ENCODE measurements at places on chromosomes 16 and 17.
A peak's percentile ranks its signal among the peaks of the same experiment; 100 is the strongest.

DNA sequence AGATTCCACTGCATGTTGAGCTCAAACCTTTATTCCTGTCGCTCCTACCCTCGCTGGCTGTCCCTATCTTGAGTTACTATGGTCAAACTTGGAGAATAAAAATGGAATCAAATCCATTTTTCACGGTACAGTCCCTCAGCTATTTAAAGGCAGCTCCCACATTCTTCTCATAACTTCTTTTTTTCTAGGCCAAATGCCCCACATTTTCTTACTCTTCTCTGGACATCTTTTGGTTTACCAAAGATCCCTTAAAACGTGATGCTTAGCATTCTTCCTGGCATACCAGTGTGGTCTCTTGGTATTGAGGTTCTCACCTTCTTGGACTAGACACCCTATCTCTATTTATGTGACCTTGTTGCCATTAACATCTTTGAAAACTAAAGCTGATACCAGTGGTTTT lies 48.3 kb upstream of the MAF start:
- DNase-seq, result no peak

DNA sequence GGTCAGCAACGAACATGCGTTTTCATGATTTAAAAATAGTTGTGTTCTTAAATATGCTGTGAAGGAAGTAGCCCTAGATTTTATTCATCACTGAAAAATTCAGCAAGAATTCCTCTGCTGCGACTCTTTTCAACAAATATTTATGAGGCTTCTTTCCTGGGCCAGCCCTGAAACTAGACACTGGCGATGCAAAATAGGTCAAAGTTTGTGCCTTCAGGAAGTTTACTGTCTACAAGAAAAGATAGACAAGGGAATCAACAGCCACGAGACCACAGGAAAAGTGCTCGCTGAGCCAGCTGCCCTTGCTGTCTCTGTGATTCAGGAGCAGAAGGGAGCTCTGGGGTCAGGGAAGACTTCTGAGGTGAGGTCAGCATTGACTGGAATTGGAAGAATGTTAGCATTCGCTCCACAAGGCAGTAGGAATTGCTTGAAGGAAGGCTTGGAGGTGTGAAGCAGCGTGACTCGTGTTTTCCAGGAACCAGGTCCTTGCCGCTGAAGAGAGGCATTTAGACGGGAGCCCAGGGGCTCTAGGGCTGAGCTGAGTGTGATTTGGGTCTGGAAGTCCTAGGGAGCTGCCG lies 1.9 kb upstream of the RPL26 start:
- no peak for DNase-seq

- DNase-seq, result no peak
These were observed 36.6 kb downstream of the TIMM22 start for GRCh38 chr17:1033503-1033902.

GRCh38 chr17:81131486-81132196 lies 33.7 kb upstream of the PVALEF start:
- no peak for DNase-seq

- no peak for DNase-seq
These were observed 498 bp downstream of the PKMYT1 start for GRCh38 chr16:2979669-2980226.

GRCh38 chr16:4057439-4057877 lies 58.8 kb downstream of the ADCY9 start:
- no peak for DNase-seq

DNA sequence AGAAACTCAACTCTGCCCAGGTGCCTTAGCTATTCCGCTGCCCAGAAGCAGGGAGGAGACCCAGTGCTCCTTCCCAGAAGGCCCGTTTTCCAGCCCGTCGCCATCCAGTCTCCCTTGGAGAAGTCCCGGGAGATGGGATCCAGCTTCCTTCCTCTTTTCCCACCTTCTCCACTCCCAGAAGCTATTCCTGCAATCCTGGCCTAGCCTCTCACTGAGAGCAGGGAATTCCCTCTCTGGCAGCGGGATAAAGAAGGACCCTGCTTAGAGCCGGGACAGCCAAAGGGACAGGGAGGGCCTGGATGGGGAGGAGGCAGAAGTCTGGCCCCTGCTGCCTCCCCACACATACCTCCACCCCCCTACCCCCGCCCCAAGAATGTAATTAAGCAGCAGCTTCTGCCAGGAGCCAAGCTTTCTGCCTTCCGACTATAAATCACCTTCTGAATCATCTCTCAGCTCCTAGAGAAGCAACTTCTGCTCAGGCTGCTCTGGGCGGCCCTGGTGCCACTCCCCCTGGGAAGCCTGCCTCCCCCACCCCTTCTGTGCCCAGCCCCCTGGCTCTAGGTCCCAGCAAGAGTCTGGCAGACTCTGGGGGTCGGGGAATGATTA lies 6.4 kb downstream of the WNT3 start:
- DNase-seq, result no peak

DNA sequence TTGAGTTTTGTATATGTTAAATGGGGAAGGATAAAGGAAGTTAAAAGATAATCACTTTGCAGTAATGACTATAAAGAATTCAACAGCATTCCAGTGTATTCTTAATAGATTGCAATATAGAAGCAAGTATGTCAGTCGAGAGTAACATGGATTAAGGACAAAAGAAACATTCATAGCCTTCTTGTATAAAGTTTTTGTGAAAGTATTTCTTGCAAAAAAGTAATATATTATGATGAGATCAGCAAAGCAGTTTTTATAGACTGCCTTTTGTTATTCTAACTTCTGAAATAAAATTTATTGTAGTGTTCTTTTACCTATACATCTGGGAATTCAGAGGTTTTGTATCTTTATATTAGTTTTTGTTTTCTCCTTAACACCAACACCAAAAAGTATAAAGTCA lies 184.9 kb upstream of the RBL2 start:
- no peak for DNase-seq

DNA sequence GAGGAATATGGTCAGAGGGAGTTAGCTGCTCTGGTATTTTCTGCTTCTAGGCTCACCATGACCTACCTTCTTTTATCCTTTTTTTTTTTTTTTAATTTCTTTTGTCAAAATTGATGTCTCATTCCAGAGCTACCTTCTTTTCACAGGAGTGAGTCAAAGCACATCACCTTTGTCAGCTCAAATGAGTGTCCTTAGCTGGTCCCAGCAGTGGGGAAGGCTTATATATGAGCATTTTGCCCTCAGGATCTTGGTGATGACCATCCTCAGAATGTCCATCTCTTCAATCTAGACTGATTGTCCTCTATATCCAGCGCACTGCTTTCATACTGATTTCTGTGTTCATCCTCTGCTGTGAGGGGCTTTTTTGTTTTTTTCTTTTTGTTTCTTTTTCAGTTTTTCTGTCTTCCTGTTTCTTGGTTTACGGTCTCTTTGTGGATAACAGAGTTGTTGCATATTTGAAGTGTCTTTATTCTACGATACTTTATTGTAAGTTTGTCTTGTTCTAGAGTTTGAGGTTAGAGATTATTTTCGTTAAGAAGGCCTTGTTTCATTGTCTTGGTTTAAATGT lies 24.9 kb downstream of the CBFB start:
- no peak for DNase-seq

GRCh38 chr16:23333034-23333579 lies 31.0 kb downstream of the SCNN1B start:
- DNase-seq, result no peak

GRCh38 chr17:79464318-79465010 lies 146.4 kb downstream of the RBFOX3 start:
- DNase-seq, result no peak

DNA sequence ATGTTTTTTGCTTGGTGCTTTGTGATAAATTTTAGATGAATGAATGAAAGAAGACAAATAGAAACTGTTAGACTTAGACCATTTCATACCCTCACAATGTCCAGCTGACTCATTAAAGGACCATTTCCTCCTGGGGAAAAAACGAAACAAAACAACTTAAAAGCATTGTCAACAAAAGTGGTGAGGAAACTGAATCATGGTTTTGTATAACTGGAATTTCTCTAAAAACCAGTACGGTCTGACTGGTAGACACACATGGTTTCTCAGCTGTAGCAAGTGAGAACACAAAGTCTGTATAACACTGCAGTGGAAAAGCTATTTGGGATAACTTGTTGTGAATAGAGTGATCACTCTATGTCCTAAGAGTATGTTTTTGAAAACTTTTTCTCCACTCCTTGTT lies 5.3 kb upstream of the DDX52 start:
- DNase-seq, result no peak

- no peak for DNase-seq
These were observed 486.5 kb downstream of the CDH13 start for GRCh38 chr16:83113317-83113716.

DNA sequence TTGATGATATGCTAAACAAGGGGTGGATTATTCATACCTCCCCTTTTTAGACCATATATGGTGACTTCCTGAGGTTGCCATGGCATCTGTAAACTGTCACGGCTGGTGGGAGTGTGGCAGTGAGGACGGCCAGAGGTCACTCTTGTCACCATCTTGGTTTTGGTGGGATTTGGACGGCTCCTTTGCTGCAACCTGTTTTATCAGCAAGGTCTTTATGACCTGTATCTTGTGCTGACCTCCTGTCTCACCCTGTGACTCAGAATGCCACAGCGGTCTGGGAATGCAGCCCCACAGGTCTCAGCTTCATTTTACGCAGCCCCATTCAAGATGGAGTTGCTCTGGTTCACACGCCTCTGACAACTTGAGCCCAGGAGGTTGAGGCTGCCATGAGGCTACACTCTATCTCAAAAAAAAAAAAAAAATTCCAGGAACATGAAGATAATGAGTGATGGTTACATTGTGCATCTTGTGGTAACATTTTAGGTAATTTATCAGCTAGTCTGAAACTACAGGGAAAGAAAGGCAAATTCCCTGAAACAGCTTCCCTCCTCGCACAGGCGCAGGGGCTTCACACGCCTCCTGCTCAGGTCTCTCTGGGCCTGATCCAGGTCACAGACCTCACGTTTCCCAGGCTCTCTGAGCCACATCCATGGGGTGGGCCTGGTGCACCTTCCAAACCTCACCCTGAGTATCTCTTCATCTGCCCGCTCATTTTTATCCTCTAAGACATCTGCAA lies 15.3 kb upstream of the UBE2I start:
- no peak for DNase-seq

DNA sequence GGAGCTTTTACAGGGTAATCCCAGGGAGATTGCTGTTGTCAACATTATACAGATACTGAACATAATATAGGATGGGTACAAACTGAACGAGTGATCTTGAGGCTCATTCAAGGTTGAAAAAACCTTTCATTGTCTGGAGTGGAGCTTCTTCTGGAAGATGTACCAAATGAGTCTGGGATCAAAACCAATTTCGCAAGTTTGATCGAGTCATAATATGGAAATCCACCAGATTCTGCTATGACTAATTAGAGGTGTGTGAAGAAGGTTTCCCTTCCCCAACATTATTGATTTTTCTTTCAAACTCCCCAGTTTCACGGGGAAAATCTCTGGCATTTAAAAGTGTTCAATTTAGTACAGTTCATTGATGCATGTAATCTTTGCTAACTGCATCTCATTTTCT lies 324.1 kb downstream of the ZFHX3 start:
- no peak for DNase-seq

- peak; percentile 80 for DNase-seq
These were observed 3.5 kb downstream of the ZFPM1 start for GRCh38 chr16:88456356-88457292.

GRCh38 chr17:4475001-4475400 lies 23.7 kb upstream of the SPNS2 start:
- DNase-seq, result no peak

DNA sequence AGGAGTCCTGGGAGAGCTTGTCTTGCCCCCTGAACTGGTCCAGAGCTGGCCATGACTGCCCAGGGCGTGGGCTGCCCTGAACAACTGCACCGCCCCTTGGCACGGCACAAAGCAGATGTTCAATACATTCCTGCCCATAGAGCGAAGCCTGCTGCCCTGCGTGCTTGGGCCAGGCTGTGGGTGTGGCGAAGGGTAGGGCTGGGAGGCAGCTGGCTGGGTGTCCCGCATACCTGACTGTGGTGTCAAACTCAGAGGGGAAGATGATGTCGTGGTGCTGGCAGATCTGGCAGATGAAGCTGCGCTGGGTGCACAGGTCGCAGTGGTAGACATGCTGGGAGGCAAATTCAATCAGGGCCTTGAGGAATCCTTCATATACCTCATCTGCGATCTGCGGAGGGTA lies 124.2 kb upstream of the SMURF2 start:
- DNase-seq, result no peak

DNA sequence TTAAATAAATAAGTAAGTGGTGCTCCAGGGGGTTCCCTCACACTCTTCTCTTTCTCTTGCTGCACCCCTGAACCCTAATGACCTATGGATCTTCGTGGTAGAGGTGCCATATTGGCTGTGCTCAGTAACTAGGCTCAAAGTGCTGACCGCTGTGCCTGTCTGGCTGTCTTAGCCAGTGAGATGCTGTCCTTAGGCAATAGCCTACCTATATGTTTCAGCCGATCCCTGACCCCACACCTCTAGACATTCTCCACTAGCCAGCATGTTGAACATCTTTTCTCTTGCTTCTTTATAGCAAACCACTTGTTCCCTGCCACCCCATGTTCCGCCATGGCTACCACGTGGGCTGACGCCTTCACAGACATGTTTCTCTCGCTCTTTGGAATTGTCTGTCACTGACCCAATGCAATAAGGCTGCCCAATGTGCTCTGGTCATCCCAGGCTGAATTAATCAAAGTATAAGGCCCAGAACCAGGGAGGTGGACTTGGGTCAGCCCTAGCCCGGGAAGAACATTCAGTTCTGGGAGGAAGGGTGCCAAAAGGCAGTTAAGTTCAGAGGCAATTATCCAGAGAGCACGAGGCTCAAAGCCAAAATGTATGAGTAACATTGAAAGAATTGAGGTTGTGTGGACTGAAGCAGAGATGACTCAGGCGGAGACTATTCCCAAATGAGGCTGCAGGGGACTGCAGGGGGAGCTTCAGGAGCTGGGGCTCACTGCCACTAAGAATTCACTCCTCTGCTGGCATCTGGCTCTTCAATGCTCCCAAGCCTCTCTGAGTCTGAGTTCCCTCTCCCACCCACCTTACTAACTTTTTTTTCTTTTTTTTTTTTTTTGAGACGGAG lies 28.7 kb upstream of the TNRC6A start:
- no peak for DNase-seq

DNA sequence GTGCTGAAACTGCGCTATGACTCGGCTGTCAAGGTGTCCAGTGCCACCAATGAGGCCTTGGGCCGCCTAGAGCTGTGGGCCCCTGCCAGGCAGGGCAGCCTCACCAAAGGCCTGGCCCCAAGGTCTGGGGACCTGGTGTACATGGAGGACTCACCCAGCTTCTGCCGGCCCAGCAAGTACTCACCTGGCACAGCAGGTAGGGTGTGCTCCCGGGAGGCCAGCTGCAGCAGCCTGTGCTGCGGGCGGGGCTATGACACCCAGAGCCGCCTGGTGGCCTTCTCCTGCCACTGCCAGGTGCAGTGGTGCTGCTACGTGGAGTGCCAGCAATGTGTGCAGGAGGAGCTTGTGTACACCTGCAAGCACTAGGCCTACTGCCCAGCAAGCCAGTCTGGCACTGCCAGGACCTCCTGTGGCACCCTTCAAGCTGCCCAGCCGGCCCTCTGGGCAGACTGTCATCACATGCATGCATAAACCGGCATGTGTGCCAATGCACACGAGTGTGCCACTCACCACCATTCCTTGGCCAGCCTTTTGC lies 25.0 kb downstream of the WNT9B start:
- no peak for DNase-seq
